ENCODE measurements at places on chromosomes 13 and 19. TPM values are rescaled to one million over a fixed set of nuclear protein-coding genes. Genes with fewer than 3 reads are reported as not detected.

DNA sequence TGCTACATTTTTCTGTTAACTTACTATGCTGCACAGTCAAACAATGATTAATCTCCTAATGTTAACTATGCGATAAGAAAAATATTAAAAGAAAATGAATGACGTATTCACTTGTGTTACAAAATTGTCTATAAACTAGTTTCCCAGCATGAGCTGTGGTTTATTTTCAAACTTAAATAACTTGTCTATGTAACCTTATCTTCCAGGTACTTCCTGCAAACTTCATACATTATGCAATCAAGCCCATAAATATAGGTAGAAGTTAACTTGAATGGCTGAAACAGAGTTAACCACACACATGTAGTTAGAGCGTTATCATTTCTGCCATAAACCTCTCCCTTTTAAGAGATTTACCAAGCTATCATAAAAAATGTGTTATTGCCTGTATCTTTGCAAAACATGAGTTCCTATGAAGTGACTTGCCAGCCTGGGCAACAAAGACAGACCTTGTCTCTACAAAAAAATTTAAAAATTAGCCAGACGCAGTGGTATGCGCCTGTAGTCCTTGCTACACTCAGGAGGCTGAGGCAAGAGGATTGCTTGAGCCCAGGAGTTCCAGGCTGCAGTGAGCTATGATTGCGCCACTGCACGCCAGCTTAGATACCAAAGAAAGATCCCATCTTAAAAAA is 17.7 kb upstream of the KLF5 start:
- no peak for DNase-seq

GRCh38 chr13:102904408-102904862 is 58.6 kb downstream of the ERCC5 start:
- no peak for DNase-seq

- peak; percentile 67 for DNase-seq
These were observed 9.4 kb upstream of the DCUN1D2 start for GRCh38 chr13:113499936-113500335.

GRCh38 chr13:30978981-30979956 is 46.8 kb downstream of the TEX26 start:
- DNase-seq: no peak

- no peak for DNase-seq
These were observed 21.7 kb downstream of the MRPS31 start for GRCh38 chr13:40749327-40749726.

GRCh38 chr13:112531263-112531794 is 56.6 kb downstream of the TUBGCP3 start:
- no peak for DNase-seq

DNA sequence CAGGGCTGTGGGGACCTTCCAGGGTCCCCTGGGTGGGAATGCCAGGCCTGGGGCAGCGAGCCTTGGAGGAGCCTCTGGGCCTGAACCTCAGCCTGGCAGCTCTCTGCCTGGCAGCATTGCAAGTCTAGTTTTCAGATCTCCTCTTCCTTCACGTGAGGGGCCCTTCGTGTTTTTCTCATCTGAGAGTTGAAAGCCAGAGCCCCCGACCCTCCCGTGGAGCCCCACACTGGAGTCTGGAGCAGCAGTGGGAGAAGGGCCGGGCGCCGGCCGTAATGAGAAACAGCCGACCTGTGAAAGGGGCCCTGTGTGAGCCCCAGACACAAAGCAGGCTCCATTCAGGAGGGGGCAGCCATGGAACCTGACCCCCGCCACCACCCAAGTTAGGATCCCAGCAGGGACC is 19.3 kb downstream of the TMED1 start:
- DNase-seq: no peak

Gene EDNRB
- total RNA-seq: 3.2 TPM

Gene NLRP5
- not detected for total RNA-seq

DNA sequence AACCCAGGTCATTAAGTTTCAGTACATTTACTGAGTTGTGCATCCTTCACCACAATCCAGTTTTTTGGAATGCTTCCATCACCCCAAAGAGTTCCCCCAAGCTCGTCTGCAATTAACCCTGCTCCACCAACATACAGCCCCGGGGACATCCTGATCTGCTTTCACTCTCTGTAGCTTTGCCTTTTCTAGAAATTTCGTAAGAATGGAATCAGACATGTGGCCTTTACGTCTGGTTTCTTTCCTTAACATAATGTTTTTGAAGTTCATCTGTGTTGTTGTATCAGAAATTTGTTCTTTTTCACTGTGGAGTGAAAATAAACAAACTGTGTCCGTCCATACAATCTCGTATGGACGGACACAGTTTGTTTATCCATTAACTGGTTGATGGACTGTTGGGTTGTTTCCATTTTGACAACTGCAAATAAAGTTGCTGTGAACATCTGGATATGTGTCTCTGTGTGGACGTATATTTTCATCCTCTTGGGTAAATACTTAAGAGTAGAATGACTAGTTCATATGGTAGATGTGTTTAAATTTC is 2.9 kb downstream of the KLHL26 start:
- DNase-seq: no peak
